ENCODE measurements at places on chromosomes 2 and 18.

GRCh38 chr2:96412307-96413258 is 77.0 kb downstream of the NCAPH start:
- no peak for DNase-seq

DNA sequence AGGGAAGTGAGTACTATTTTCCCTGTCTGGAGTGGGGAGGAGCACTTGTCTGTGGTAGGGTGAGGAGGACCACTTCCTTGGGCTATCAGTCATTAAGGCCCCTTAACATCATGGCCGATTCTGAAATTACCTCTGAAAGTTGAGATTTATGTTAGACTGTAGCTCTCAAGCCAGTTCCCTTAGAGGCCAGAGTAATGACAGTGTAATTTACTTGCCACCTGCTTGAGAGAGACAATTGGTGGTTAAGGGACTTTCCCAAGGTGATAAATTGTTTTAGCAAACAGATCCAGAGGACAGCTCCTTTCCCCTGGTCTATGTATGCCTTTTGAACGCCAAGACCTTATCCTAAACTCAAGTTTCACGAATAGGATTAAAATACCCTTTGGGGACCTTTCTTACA is 56.1 kb downstream of the NEDD4L start:
- no peak for DNase-seq

DNA sequence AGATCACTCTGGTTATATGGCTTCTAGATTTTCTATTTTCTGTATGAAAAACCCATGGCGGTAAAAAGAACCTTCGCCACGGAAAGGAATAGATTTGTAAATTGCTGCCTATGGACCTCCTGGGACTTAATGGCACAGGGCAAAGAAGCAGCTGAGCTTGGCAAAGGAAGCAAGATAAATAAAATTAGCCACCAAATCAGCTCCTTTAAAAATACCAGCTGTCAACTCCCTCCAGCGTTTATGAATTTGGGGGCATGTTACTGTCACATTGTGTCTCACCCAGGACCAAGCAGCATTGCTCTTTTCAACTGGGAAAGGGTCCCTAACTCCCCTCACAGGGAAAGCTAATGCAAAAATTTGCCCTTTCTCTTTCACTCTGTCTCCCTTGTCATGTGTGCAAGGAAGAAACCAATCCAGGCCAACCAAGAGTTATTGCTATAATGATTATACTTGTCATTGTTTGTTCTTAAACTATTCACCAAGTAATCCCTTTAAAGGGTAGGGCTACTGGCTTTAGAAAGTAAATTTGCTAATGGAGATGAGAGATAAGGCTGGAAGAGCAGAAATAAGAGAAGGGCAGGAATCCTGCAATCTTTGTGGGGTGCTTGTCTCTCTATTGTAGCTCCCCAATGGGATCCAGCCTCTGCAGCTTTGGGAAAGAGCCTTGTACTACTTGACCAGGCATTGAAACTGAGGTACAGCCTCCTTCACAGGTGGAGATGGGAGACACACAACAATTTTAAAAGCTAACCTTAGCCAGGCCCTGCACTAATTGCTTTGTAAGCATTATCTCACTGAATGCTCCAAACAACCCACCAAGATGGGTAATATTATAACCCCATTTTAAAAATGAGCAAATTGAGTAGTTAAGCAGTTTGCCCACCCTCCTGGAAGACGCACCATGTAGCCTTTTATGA is 119.1 kb upstream of the KLF7 start:
- no peak for DNase-seq

DNA sequence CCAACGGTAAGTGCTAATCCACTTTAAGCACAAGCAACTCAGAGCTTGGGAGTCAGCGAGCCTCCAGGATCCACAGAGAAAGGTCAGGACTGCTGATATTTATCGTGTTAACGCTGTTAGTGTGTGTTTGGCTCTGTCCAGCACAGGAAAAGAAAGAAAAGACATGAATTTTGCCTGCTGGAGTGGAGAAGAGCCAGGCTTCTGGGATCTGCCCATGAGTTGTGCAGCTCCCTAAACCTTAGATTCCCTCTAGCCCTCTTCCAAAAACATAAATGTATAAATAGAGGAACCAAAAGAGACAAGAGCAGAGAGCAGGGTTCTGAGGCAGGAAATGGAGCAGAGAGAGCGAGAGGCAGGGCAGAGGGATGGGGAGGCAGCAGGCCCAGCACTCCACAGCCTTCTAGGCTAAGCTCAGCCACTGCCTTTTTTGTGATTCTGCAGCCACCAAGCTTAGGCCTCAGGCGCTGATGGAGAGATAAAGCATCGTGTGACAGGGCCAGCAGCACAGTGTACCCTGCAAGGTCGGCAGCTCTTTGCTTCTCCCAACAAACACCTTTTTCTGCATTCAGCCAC is 14.5 kb upstream of the MAT2A start:
- DNase-seq = no peak

- DNase-seq = no peak
Observed at GRCh38 chr2:216023055-216023648, 9.8 kb upstream of the MREG start.

- no peak for DNase-seq
Observed at GRCh38 chr2:25983735-25984134, 1.4 kb upstream of the KIF3C start.

All from stimulated activated CD8-positive, alpha-beta memory T cell treated with anti-CD3 and anti-CD28 coated beads, Interleukin-7, amount 100 ng/mL, for 24 hours (primary cell).